NCI-H524 treated with DMSO at 0.1 percent for 48 hours (cell line): ENCODE measurements at places on chromosomes 2 and 18.

GRCh38 chr2:88838165-88838635 lies 146.7 kb downstream of the RPIA start:
- DNase-seq: no peak

DNA sequence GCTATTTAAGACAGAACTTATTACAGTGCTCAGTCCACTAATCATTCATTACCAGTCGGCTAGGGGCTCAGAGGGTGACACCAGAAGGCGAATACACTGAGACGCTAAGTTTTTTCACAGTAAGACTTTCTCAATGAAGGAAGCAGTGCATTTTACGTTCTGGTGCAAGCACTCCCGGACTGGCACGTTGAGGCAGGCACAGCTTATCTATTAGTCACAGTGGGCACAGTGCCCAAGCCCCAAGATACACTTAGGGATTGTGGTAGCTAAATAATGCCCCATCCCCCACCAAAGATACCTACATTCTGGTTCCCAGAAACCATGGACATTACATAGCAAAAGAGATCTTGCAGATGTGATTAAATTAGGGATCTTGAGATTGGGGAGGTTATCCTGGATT lies 32.6 kb upstream of the BCL11A start:
- DNase-seq: no peak

DNA sequence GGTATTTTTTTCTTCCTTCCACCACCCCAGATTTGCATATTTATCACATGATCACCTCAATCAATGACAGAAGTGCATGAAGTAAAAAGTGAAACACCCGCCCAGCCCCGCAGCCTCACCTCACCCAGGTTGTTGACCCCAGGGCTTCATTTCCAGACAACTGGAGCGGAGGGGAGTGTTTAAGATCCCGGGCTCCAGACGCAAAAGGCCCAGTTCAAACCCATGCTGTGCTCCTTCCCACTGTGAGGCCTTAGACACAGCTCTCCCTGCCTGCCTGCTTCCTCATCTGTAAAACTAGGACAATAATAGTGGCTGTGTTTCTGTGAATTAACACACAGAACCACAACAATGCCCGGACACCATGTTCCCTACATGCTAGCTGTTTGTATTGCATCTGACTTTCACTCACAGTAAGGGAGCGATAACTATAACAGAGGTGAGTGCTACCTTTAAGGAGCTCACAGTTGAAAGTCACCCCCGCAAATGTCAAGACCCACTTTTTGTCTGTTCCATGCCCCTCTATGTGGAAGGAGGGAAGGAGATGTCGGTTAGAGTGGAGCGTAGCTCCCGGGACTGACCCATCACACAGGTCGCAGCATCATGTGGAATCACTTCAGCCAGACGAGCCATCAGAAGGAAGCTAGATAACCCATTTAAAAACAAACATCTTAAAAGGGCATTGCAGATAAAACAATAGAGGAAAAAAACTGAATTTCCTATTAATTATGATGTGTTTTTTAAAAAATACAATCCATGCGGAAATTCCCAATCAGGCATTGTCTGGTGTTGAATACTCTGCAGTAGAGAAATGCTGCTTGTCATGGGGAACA lies 77.5 kb upstream of the DAPL1 start:
- no peak for DNase-seq

DNA sequence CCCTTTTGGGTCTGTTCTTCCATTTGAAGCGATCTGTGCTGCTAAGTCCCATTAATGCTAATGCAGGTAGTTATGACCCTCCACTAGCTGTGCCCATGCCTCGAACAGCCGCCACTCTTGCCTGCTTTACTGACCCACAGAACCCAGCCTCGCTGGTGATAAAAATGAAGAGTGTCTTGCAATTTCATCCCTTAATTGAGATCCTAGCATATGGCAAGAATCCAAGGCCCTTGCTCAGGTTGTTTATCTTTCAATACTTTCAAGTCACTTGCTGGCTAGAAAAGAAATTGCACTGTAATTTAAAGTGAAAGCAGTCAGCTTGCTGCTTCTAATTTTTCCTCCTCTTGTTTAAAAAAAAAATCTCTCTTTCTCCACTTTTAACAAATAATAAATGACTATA lies 73.6 kb downstream of the ZNF521 start:
- peak; percentile 61 for DNase-seq

DNA sequence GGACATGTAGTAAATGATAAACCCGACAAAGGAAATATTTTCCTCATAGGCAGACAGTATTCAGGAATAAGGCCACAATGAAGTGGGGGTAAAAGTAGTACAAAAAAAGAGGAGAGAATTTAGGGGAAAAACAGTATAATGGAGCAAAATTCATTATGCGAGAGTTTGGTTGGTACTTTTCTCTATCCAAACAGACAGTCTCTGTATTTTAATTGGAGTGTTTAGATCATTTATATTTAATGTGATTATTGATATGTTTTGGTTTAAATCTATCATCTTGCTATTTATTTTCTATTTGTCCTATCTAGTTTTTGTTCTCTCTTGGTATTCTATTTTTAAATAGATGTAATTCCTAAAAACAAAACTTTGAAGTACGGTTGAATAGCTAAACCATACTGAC lies 170.3 kb upstream of the SP5 start:
- DNase-seq: no peak

- no peak for DNase-seq
These were observed 55.0 kb downstream of the ODC1 start for GRCh38 chr2:10392951-10393639.

- no peak for DNase-seq
These were observed 104.0 kb downstream of the L3MBTL4 start for GRCh38 chr18:6310714-6311113.

- DNase-seq: no peak
These were observed 26.1 kb upstream of the SAG start for GRCh38 chr2:233281553-233281952.

DNA sequence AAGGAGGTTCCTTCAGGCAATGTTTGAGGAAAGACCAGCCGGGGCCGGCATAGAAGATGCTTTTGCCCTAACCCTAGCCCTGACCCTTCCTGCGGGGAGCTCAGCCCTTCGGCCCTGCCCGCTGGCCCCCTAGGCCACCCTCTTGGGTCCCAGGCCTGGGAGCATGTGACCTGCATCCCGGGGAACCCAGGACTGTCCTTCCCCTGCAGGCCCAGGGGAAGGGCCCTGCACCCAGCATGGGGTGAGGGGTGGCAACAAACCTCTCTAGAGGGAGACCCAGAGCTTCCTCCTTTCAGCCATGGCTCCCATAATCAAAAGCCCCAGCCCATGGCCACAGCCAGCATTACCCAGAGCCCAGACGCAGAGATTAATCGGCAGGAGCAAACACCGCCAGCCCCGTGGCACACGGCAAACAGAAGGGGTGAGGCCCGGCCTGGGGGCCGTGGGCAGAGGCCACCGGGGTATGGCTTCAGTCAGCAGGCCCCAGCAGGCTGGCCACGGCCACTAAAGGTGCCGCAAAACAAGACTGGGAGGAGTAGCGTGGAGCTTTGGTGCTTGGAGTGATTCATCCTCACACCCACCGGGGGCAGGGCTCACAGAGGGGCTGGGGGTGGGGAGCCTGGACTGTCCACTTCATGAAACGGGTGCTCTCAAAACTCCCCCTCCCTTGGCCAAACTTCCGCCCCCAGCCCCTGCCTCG lies 61.6 kb upstream of the HPCAL1 start:
- no peak for DNase-seq

GRCh38 chr2:8538931-8539621 lies 142.8 kb upstream of the ID2 start:
- no peak for DNase-seq

- DNase-seq: no peak
These were observed 264.9 kb upstream of the EPAS1 start for GRCh38 chr2:46032161-46032813.

- no peak for DNase-seq
These were observed 38.6 kb downstream of the RAMP1 start for GRCh38 chr2:237898057-237898414.

DNA sequence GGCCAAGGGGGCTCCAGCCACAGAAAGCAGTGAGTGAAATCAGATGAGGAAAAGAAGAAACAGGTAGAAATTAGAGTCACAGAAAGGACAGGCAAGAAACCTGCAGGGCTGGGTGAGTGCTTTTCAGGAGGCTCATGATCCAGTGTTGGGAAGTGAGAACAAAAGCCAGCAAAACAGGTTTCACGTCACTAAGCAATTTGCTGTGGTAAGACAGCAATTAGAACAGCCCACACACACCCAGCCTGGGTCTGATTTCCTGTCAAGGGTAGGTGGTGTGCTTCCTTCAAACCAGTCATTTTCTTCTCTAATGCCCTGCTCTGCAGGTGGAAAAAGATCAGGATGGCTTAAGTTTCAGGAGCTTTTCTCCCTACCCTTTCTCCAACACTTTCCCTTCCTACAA lies 52.9 kb upstream of the XDH start:
- no peak for DNase-seq

DNA sequence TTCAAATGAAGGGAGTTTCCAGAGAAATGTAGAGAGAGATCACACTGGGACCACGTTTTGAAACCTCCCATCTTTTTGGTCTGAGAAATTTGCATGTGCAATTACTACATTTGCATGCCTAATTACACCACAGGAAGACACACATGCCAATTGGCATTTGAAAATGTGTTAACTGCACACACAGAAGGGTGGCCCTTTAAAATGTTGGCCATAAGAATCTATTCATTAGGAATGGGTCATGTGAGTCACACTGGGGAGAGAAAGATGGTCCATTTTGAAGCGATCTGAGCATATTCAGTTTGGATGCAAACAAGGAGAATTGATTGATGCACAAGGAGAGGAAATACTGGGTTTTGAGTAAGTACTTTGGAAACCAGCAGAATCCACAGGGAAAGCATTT lies 1407.1 kb upstream of the ACVR2A start:
- no peak for DNase-seq

GRCh38 chr18:41845563-41845962 lies 109.5 kb upstream of the PIK3C3 start:
- DNase-seq: no peak

- no peak for DNase-seq
These were observed 61.0 kb upstream of the DTNA start for GRCh38 chr18:34649080-34649479.

GRCh38 chr2:61450144-61450543 lies 20.7 kb downstream of the USP34 start:
- no peak for DNase-seq

- DNase-seq: no peak
These were observed 161.0 kb upstream of the TMEM200C start for GRCh38 chr18:6056171-6056910.
